ENCODE measurements at places on chromosomes 1 and 21.

GRCh38 chr1:38370716-38371504, 324.3 kb upstream of the POU3F1 start:
- no peak for DNase-seq

- DNase-seq, result no peak
Observed at GRCh38 chr1:1346501-1346890, 2.7 kb downstream of the DVL1 start.

- no peak for DNase-seq
Observed at GRCh38 chr21:23463365-23463764, 2143.9 kb downstream of the MRPL39 start.

DNA sequence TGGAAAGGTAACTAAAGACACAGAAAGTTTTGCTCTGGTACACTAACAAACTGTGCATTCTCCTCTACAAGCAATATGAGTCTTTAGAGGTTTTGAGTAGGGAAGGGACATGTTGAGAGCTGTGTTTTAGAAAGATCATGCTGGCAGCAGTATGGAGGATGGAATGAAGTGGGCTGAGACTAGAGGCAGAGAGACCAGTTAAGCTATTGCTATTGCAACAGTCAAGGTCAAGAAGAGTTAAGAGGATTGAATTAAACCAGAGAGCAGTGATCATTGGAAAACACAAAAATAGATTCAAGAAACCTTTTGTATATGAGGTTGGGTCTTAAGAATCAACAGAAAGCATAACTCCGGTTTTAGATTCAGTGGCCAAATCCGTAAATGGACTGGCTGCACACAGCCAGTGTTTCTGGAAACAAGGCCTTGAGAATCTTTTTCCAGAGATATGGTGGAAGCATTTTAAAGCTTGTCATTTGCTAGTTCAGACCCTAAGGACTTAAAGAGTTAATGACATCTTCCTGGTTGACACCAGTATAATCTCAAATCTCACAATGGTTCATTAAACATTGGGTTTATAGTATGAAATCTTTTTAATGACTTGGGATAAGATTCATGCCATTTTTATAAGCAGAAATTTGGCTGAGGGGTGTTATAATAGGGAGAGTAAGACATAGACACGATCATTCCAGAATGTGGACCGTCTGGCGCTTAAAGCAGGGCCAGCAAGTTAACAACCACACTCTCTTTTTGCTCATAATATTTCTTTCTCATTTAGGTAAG, 177.9 kb downstream of the NR5A2 start:
- no peak for DNase-seq

DNA sequence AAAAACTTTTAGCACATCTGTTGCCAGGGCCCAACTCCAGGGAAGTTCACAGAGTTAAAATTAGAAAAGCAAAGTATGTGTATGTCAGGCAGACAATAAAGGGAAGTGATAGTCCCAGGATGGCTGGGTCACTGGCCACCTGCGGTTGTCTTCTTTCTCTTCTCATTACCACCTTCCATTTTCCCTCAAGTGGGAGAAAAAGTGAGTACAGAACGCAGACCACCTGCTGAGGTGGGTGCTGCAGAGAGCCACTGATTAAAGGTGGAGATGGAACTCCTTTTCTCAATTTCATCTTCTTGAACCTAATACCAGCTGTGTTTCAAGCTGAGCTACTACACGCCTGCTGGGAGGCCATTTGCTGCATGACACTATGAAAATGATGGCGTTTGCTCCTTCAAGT, 88.8 kb upstream of the PDE4B start:
- DNase-seq, result no peak

DNA sequence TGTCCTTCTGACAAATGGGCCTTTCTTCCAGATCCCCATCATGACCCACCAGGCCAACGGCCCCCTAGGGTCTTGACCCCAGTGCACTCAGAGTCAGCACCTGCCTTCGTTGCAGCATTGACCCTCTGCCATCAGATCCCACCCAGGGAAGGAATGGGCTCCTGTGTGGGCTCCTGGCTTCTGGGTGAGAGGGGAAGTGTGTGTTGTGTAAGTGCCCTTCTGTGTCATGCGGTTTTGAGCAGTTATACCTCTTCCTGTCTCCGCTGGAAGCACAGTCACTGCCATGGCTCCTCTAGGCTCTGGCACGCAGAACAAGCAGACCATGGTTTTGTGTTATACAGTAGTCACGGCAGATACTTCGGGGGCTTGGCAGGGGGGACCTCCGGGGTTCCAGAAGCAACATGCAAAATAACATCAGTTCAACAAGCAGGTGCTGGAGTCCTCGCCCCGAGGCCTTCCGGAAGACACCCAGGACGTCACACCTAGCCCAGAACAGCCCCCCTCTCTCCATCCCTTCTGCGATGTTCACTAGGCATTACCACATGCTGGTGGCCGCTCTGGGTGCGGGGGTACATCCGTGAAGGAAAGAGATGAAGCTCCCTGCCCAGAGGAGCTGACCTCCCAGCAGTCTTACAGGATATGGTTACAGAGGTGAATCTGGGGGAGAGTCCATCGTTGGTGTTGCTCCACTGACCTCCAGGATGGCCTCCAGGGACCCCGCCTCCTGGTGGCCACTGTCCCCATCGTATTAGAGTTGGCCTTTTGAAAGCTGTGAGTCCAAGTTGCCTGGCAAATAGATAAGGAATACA, 17.4 kb upstream of the KCNAB2 start:
- DNase-seq, result peak; percentile 75

GRCh38 chr1:201270616-201271390, 12.5 kb upstream of the PKP1 start:
- no peak for DNase-seq

DNA sequence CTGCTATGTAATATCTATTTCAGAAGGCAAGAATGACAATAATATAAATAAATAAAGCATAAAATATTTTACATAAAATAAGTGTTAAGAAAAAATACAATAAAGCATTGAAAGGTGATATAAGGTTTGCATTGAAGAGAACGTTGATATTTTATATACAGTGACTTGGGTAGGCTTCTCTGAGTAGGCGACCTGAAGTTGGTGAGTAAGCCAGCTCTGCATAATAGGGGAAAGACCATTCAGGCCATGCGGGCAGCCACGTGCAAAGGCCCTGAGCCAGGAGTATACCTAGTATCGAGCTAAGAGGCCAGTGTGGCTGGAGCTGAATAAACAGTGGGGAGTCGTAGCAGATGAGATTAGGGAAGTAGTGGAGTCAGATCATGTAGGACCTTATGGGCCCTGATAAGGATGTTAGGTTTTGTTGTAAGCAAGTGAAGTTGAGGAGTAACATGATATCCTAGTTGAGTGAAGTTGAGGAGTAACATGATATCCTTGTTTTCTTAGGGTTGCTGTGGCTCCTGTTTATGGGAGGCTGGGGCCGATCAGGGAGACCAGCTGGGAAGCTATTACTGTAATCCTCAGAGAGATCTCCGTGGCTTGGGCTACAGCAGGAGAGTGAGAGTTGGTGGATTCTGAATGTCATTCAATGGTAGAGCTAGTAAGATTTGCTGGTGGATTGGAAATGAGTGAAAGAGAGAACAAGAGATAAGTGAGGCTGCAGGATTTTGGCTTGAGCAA, 22.0 kb downstream of the KCNK1 start:
- no peak for DNase-seq

GRCh38 chr21:32329776-32330175, 31.1 kb downstream of the MRAP start:
- no peak for DNase-seq

Data from CD4-positive, alpha-beta T cell treated with Interleukin-4 for 4 hours (primary cell).